Activated CD8-positive, alpha-beta T cell treated with anti-CD3 and anti-CD28 coated beads, Interleukin-2, amount 10 ng/mL, durations not matched to agents 7 days and 5 days (primary cell): ENCODE measurements at places on chromosomes 11 and 22. TPM values are rescaled to one million over a fixed set of nuclear protein-coding genes. Genes with fewer than 3 reads are reported as not detected.

The OR52A1 gene
- not detected for total RNA-seq

The CSF2RB gene
- total RNA-seq = 1.4 TPM

The PKDREJ gene
- total RNA-seq = not detected

The SDHD gene
- total RNA-seq = 99.4 TPM
